LoVo (cell line): ENCODE measurements at places on chromosomes 1 and 21.

- no peak for DNase-seq
Measured at GRCh38 chr1:6672558-6672957, 29.1 kb downstream of the DNAJC11 start.

DNA sequence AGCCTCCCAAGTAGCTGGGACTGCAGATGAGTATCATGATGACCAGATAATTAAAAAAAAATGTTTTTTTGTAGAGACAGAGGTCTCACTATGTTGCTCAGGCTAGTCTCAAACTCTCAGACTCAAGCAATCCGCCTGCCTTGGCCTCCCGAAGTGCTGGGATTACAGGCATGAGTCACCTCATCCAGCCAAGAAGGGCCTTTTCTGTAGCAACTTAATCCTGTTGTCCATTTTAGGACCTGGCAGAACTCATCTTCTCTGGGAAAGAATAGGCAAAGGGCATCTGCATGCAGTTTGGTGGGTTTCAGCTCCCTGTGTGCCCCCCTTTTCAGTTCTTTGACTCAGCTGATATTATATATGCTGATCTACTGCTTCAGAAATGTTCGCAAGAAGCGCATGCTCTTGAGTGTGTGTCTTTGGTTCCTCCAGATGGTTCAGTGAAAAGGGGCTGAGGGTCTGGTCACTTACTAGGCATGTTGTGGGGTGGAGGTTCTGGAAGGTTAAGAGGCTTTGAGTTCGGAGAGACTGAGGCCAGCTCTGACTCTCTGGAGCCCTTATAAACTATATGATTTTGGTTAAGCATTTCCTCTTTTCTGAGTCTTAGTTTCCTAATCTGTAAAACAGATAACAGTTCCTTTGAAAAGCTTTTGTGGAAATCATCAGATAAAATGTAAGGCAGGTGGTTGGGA is 19.4 kb upstream of the SRSF4 start:
- DNase-seq: no peak

DNA sequence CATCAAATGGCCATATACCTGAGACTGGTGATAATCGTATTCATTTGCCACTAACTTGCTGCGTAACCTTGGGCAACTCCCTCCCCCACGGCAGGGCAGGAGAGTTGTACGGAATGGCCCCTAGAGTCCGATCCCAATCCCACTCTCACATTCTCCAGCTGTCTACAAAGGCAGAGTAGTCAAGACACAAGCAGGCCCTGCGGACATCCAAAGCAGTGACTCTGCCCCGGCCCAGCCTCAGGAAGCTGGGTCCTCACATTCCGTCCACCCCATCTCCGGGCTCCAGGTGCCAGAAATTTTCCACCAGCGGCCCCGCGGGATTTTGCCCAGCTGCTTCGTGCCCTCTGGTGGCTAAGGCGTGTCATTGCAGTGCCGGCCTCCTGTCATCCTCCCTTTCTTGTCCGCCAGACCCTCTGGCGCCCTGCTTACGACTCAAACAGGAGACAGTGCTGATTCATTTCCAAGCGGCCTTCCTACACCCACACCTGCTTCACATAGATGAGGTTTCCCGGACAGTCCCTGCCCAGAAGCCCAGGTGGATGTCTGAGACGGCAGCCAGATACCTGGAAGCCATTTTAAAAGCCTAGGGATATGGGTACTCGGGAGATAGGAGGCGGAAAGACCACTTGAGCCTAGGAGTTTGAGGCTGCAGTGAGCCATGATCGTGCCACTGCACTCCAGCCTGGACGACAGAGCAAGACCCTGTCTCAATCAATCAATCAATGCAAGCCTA is 2.9 kb upstream of the S100A2 start:
- DNase-seq: peak; percentile 92

- DNase-seq: no peak
Measured at GRCh38 chr1:2520806-2521205, 5.6 kb downstream of the PANK4 start.
